ENCODE measurements at places on chromosomes 7 and 10.

DNA sequence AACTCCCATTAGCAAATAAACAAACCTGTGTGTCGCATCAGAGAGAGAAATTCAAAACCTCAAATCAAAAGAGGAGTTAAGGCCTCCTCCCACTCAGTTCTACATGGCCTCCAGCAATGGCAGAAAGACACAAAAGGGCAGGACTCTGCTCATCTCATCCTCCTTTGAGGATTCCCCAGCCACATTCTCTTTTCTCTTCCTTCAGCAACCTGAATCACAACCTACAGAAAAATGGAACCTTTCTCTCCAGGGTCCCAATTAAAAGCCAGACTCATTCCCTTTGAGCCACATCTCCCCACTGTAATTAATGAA lies 7.9 kb downstream of the OSBPL3 start:
- ATAC-seq, result no peak

DNA sequence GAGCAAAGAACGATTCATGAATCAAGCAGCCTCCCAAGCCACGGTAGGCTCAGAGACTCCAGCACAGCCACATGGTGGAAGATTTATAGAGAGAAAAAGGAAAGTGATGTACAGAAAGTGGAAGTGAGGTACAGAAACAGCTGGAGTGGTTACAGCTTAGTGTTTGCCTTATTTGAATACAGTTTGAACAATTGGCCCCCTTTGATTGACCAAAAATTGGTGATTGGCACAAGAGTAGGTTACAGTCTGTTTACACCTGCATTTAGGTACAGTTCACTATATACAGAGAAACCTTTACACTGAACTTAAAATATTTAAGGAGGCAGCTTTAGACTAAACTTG lies 136.4 kb upstream of the ASAH2 start:
- no peak for ATAC-seq

GRCh38 chr7:158975526-158976467 lies 119.4 kb downstream of the DYNC2I1 start:
- peak; percentile 72 for ATAC-seq

GRCh38 chr7:50394315-50394714 lies 55.8 kb downstream of the FIGNL1 start:
- ATAC-seq, result no peak

GRCh38 chr7:36736899-36737211 lies 12.6 kb upstream of the AOAH start:
- ATAC-seq, result peak; percentile 17

GRCh38 chr10:70158113-70158512 lies 11.6 kb upstream of the TYSND1 start:
- ATAC-seq, result no peak

DNA sequence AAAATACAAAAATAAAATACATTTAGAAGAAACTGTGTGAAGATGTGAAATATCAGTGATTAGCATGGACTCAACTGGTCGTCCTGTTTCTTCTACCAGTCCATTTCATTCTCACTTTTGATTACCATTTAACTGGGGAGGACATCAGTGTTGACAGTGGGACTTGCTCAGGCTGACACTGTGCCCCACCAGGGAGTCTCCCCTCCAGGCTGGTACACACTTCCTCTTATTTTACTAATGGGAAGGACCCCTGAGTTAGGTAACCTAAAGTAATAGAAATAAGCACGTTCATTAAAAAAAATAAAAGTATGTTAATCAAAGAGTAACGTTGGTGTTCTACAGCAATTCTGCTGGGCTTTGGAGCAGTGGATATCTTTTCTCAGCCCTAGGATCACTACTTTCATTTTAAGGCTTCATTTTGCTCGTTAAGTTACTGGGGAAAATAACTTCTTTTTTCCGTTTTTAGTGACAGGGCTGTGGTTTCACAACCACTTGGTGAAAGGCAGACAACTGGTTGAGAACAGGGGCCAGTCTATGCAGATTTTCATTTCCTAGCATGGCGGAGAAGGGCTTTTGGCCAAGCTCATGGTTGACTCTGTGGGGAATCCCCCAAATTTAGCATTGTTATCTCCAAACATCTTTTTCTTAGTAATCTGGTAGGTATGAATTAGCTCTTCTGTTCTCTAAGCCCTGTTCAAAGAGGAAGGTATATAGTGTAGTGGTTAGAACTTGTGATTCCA lies 2.1 kb downstream of the SNX10 start:
- ATAC-seq, result peak; percentile 50

DNA sequence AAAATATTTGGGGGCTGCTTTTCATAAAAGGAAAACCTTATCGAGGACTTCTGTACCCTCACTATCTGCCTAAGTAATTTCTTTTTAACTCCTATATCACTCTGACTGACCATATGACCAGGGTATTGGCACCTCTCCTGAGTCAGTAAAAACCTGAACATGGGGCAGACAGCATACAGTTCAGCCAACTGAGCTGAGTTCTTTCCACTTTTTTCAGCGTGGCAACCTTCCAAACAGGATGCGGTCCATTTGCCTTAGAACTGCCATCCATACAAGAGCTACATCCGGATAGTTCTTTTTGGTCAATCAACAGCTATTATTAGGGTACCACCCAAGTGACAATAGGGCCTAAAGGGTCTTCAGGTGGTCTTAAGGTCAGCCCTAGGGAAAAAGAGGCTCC lies 122.6 kb downstream of the MARCHF5 start:
- ATAC-seq, result no peak

DNA sequence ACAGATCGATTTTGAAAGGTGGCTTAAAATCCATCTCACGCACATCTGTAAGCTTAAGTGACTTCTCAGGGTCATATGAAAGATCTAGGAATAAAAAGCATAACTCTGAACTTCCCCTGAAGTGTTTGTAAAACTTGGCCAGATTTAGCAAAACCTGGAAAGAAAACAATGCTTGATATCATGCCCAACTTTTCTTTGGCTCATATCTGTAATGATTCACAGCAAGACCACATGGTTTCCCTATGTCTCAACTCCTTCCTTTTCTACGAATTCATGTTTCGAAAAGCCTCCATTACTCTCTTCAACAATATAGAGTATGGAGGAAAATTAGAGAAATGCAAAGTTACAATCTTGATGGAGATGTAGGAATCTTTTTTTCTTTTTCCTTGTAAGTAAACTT lies 20.1 kb upstream of the CABCOCO1 start:
- ATAC-seq, result no peak

DNA sequence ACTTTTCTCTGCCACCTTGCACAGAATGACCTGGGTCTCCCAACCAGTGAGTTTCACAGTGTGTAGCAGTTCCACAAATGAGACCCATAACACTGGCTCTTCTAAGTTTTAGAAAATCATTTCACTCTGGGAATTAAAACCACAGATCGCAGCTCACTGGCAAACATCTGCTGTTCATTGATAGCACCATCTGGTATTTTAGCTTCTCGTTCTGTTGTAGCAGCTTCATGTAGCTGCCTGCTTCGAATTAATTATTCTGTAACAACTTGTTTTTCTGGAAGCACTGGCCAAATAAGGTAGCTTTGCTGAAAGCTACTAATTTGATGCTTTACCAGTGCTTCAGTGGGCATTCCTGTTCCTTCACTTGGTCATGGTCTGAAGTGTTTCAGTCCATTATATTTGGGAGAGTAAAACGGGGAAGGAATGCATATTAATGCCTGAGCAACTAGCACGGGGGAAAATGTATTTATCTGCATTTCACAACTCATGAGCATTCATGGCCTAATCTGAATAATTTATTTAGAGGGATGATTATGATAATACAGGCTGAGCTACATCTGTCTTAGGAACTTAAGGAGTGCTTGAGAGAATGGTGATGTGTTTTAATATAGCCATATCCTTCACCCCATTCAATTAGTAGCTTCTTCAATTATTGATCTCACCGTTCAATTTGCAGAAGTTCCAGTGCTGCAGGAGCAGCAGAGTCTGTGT lies 447.4 kb downstream of the XPNPEP1 start:
- ATAC-seq, result no peak

- no peak for ATAC-seq
Measured at GRCh38 chr7:50556247-50556991, 8.8 kb downstream of the DDC start.

DNA sequence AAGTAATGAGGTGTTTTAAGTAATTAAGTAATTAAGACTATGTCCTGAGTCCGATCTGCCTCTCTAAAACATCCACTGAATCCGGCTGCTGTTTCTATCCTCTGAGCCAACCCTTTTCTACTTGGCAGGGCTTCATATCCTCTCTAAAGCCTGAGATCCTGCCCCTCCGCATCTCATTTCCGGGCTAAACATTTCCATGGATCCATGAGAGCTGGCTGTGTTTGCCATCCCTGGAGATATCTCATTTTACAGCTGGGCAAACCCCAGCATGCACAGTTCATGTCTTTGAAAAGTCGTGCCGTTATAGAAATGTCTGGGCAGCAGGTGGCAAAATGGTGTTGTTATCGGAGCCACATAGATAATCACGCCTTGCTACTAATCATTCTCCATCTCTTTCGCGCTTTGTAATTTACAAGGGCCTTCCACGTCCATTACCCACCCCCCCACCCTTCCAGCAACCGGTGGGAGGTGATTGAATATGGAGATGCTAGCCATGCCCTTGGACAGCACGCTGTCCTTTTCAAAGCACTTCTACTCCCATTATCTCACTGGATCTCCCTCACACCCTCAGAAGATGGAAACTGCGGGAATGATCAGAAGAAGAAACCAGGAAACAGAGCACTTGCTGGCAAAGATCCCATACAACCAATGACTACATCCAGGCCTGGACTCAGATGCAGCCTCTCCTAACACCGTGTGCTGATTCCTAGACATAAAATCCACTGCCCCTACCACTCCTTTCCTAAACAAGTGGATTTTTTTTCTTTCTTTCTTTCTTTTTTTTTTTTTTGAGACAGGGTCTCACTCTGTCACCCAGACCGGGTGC lies 1189.2 kb downstream of the TYW1 start:
- no peak for ATAC-seq

DNA sequence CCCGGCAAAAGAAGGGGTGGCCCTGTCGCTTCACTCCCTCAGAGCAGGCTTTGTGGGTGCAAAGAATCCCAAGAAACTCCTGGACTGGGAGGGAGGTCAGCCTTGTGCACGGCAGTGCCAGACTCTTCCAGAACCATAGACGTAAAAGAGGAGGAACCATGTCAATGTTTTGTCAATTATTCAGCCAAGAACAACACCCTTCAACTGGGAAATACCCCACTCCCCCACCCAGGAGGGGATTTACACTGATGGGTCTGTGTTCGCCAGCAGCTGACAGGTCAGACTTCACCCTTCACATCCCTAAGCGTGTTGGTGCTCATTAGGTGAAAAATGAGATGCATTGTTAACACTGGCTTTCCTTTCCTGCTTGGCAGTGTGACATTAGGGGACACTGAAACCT lies 116.8 kb upstream of the BMPER start:
- ATAC-seq, result no peak

- peak; percentile 67 for ATAC-seq
Measured at GRCh38 chr7:74026903-74027682, 880 bp upstream of the ELN start.

- no peak for ATAC-seq
Measured at GRCh38 chr10:87613751-87614150, 45.9 kb upstream of the PAPSS2 start.

DNA sequence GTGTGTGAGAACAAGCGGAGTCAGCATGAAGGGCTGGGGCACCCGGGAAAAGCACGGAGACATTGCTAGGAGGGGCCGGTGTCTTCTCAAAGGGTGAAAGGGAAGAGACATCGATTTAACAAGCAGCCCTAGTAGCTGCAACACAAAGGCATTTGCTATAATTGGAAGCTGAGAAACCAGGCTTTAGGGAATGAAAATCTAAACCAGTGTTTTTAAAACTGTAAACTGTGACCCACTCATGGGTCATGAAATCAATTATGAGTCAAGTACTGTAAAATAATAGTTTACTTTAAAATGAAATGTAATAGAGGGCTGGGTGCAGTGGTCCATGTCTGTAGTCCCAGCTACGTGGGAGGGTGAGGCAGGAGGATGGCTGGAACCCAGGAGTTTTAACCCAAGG lies 128.7 kb upstream of the RHEB start:
- no peak for ATAC-seq

- no peak for ATAC-seq
Measured at GRCh38 chr10:36602374-36602773, 523.0 kb upstream of the ANKRD30A start.

DNA sequence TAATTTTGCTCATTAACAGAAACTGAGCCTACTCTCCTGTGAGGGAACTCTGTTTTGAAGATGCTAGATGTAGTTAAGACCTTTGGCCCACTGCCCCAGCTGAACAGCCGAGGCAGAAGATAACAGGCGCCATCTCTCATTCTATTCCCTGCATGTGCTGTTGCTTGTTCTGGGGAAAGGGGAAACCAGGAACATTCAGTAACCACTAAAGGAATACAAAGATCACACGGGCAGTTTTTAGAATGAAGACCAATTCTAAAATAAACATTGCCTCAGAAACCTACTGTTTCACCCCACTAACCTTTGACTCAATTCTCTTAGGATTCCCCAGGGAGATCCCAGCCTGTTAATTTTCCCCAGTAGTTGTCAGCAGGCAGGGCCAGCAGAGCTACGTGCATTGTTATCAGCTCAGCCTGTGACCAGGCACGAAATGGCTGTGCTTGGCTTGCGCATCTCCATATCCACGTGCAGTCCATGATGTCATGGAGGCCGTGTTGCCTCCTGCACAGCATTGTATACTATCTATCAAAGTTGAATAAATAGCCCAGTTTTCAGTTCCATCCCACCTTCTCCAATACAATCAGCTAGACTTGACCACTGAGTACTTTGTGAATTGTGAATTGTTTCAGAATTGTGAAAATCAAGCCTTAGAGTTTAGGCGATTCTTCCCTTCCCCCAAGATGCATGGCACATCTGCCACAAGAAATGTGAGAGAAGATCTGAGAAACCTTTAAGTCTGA lies 36.0 kb downstream of the ANK3 start:
- ATAC-seq, result no peak

DNA sequence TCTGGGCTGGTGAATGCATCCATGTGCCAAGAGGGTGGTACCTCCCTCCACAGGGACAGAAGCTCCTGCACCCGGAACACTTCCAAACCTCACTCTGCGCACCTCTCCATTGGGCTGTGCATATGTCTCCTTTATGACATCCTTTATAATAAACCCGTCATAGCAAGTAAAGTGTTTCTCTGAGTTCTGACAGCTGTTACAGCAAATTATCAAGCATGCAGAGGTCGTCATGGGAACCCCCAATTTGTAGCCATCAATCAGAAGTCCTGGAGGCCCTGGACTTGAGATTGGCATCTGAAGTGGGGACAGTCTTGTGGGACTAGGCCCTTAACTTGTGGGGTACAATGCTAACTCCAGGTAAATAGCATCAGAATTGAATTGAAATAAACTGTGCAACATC lies 29.4 kb upstream of the PARD3 start:
- ATAC-seq, result no peak

- ATAC-seq, result no peak
Measured at GRCh38 chr10:58371473-58371872, 13.7 kb upstream of the TFAM start.

DNA sequence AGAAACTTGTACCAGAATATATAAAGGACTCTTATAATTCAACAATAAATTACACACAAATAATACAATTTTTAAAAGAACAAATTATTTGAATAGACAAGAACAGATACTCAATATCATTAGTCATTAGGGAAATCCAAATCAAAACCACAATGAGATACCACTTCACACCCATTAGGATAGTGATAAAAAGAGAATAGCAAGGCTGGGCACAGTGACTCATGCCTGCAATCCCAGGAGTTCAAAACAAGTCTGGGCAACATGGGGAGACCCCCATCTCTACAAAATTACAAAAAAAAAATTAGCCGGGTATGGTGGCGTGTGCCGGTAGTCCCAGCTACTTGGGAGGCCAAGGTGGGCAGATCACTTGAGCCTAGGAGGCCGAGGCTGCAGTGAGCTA lies 52.2 kb upstream of the KCNIP2 start:
- ATAC-seq, result no peak

Measured in esophagus mucosa (tissue), 1 donor.